NCI-H2081 (cell line): ENCODE measurements at places on chromosomes 4 and X.
A peak's percentile ranks its signal among the peaks of the same experiment; 100 is the strongest.

DNA sequence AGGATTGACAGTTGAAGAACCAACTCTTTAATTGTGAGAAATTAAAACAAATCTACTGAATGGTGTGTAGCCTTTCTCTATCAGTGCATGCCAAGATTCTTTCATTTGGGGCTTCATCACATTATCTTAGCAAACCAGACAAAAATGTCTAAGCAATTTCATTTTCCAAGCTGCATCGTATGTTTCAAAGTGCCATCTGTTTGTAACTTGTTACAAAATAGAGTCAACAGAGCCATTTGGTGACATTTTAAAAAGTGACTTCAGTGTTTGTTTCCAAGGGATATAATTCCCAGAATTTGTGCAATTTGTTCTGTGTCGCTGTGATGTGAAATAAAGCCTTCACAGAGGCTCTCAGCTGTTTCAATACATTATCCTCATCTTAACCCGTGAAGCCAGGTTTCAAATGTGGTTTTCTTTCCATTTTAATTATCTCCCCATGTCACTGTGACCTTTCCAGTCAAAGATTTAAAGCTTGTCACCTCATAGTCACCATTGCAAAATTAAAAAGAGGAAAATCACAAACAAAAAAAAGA, 46.0 kb upstream of the C1QTNF7 start:
- DNase-seq = no peak

- no peak for DNase-seq
These were observed 3.8 kb downstream of the MSN start for GRCh38 chrX:65671286-65671685.

DNA sequence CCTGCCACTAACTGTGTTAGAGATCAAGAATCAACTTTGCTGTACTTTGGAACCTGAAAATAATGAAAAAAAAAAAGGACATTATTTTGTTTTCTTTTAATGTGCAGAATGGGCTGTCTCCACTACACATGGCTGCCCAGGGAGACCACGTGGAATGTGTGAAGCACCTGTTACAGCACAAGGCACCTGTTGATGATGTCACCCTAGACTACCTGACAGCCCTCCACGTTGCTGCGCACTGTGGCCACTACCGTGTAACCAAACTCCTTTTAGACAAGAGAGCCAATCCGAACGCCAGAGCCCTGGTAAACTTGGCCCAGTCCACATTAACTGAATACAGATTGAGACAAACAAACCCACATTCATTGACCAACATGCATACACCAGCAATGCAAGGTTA, 206.2 kb downstream of the ANK2 start:
- no peak for DNase-seq

- DNase-seq = no peak
These were observed 41.9 kb downstream of the TNIP2 start for GRCh38 chr4:2714061-2714770.

DNA sequence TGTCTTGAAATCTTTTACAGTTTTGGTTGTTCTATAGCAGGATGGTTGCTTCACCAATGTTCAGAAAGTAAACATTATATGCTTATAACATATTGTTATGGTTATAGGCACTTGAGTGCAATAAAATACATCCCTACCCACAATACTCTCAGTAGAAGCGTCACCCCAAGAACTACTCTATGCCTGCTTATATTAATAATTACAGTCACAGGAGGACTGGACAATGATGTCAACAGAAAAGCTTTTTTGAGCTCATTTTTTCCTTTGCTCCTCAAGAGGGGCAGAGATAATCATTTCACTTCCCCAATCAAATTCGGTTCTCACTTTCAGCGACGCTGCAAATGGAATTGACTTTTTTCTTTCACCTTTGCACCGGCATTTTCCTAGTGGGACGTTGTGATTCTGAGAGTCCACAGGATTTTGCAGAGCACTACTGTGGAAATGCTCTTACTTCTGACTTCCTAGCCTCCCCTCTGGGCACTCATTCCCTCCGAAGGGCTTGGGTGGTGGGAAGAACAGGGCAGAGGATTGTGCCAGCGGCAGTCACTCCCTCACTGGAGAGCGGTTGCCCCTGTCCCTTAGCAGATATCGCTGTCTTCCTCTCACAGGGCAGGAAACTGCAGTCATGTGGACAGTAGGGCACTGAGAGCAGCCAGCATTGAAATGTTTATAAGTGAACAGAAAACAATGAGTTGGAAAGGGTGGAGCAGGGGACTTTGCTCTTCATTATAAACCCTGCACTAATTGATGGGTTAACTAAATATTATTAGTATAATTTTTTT, 24.9 kb upstream of the SGMS2 start:
- DNase-seq = no peak

DNA sequence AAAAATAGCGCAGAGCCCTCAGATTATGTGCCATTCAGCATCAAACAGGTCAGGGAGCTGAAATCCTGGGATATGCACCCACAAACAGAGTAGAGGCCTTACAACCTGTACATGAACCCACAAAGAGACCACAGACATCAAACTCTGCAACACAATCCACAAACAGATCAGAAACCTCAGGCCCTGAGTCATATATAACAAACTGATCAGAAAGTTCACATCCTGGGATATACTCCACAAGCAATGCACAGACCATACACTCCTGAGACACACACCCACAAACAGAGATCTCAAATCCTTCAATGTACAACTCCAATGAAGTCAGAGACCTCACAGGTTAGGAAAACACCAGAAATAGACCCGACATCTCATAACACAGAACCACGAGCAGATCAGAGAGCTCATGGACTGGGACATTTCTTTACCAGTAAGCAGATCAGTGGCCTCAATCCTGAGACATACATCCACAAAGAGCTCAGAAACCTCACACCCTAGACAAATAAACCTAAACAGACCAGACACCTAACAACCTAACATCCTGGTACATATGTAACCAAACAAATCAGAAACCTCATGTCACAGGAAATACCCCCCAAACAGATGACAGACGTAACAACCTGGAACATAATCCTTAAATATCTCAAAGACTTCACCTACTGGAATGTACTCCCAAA, 24.2 kb downstream of the SUV39H1 start:
- DNase-seq = no peak

DNA sequence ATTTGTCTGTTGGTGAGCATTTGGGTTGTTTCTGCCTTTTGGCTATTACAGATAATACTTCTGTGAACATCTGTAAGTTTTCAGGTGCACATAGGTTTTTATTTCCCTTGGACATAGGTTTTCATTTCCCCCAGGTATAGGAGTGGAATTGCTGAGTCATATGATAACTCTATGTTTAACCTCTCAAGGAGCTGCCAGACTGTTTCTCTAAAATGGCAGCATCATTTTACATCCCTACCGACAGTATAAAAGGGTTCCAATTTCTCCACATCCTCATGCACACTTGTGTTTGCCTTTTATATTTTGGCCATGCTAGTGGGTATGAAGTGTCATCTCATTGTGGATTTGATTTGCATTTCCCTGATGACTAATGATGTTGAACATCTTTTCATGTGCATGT, 53.5 kb downstream of the TMEM164 start:
- DNase-seq = no peak

- peak; percentile 82 for DNase-seq
These were observed 81.7 kb upstream of the KCNIP4 start for GRCh38 chr4:22030307-22030706.
